ENCODE measurements at places on chromosomes 6 and 20.
A peak's percentile ranks its signal among the peaks of the same experiment; 100 is the strongest.

GRCh38 chr6:135144673-135145062 lies 36.4 kb upstream of the MYB start:
- no peak for DNase-seq

GRCh38 chr6:21769405-21769861 lies 175.9 kb downstream of the SOX4 start:
- DNase-seq: no peak

DNA sequence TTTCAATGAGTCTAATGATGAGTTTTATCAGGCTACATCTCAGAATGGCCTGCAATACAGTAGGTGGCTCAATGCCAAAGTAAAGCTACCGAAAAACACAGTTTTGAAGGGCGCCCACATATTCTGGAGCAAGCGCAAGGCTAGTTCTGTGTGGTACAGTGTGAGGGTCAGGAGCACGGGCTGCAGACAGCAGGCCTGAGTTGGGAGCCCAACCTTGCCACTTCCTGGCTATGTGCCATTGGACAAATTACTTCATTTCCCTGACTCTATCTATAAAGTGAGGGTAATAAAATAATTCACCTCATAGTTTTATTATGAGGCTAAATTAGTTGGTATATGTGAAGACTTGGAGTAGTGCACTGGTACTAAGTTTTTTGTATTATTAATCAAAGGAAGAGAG lies 150.7 kb downstream of the OPN5 start:
- DNase-seq: no peak

DNA sequence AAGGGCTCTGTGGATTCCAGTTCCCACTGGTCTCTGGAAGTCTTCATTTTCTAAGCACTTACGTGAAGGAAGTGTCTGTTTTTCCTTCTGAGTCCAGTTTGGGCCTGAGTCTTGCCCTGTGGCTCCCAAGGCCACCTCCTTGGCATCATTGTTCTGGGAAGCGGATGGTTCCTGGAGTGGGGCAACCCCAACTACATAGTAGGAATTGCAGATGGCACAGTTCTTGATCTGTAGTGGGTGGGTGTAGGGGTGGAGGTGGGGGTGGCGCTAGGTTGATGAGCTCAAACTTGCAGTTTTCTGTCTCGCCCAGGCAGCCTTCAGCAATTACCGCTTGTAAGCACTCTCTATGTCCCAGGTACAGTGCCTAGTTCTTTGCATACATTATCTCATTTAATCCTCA lies 7.2 kb upstream of the FERMT1 start:
- no peak for DNase-seq

DNA sequence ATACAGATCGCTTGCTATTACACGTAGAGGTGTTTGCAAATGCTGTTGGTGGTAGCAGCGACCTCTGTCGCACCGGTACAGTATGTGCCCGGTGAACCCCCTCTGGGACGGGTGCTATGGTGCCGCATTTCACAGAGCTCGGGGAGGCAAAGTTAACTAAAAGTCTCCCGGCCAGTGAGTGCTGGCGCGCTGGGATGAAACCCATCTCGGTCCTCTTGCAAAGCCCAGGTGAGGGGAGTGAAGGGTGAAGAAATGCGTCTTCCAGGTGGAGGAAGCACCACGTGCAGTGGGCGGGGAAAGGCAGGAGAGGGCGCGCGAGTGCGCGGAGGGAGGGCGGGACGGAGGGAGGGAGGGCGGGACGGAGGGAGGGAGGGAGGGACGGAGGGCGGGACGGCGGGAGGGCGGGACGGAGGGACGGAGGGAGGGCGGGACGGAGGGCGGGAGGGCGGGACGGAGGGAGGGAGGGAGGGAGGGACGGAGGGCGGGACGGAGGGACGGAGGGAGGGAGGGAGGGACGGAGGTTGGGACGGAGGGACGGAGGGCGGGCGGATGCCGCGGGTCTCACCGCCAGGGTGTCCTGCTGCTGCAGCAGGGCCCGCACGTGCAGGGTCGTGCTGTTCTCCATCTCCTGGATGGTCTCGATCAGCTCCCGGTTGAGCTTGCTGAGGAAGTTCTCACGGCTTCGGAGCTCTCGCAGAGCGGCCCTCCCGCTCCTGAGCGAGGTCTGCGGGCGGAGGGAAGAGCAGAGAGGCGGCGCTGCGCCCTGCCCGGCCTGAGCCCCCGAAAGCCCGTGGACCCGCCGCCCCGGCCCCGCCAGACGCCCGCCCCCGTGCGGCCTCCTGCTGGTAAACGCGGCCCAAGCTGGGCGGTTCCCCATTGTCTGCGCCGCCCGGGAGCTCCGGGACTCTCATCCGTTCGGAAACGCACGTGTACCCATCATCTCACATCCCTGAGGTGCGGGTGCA lies 11.7 kb downstream of the C20orf96 start:
- DNase-seq: no peak

DNA sequence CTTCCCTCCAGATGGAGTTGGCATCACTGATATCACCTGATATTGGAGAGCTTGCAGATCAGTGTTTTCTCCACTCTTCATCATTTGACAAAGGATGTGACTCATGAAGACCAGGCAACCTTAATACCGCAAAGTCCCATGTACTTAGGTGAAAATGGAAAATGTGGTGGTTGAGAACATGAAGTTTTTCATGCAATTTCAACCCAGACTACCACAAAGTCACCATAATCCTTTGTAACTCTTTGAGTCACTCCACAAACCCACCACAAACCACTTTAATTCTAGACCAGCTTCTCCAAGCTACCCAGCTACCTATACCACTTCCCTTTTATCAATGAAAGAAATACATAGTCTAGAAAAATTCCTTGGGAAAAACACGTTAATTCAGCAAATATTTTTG lies 7.1 kb downstream of the NHLRC1 start:
- DNase-seq: no peak

GRCh38 chr20:3101737-3102574 lies 17.4 kb upstream of the AVP start:
- no peak for DNase-seq

DNA sequence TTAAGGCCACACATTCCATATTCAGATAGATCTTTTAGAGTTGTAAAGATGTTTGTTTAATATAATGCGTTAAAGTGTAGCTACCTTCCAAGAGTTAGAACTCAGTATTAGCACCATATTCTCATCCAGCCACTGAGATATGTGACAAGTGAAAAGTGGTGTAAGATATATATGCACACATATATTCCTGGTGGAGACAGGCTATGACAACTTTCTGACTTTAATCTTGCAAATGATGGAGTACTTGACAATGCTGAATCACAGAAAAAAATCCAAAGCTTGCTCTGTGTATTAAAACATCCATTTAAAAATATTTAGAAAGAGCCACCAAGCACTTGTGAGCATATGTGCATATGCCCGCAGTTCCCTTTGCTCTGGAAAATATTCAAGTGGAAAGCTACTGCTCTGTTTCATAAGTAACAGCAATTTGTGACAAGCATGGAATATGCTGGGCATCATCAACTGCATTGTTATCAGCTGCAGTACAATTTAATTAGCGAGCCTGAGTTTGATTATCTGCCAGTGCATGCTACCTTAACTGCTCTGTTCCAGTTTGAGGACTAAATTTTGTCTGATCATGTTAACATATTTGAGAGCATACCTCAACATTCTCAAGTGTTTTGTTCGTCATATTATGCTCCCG lies 64.8 kb downstream of the VIP start:
- DNase-seq: no peak

- peak; percentile 93 for DNase-seq
Observed at GRCh38 chr6:31620586-31621319, at the start of gene PRRC2A. Gene PRRC2A (plus strand): TSS chr6:31620715. CDS start chr6:31622790, 2,075 bp downstream.

DNA sequence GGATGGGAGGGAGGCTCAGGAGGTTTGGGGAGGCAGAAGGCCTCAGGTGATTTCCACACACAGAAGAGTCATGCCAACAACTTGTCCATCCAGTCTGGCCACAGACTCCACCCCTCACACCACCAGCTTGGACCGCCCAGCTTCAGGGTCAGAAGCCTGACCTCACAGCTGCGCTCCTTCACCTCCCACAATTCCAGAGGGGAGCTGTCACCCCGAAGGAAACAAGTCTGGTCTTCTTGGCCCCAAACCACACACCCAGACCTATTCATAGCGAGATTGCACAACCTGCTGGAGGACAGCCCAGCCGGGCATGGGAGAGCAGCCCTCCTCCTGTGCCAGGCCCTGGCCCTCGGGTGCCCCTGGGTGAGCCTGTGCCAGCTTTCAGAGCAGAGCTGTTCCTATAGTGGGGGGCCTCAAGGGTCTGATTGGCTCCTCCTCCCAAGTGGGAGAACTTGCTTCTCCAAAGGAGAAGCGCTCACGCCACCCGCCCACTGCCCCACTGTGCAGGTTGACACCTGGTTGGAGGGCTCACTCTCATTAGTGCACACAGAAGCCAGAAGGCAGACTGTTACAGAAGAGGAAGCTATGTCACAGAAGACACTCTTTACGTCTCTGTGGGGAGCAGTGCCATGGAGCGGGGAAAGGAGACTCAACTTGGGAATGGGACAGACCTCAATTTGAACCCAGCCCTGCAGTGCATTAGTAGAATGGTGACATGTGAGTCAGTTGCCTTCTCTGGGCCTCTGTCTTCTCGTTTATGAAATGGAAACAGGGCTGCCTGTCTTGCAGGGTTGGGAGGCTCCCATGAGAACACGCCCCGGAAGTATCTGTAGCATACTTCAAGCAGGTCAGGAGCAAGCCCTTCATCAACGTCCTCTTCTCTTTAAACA lies 128.8 kb downstream of the FOXO3 start:
- no peak for DNase-seq

GRCh38 chr20:55057779-55058415 lies 582.5 kb downstream of the DOK5 start:
- DNase-seq: peak; percentile 6

GRCh38 chr6:13248053-13248452 lies 80.3 kb downstream of the TBC1D7 start:
- DNase-seq: no peak

GRCh38 chr20:59040667-59041066 lies 1.9 kb downstream of the PRELID3B start:
- no peak for DNase-seq

- no peak for DNase-seq
Observed at GRCh38 chr6:146277142-146277541, 248.3 kb downstream of the GRM1 start.

DNA sequence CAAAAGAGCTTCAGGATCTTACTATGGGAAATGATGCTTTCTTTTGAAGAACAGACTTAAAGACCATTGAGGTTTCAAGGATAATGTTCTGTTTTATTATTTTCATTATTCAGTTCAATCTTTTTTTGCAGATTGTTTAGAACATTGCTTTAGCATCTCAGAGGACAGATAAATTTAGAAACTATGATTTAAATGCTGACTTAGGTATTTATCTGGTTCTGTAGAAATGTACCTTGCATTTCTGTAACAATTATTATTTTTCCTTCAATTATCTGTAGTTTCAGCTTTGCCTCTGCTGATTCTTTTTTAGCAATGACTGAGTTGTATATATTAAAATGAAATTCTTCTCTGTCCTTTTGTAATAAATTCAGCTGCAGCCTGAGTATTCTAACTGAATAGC lies 205.4 kb upstream of the PCSK2 start:
- DNase-seq: no peak

DNA sequence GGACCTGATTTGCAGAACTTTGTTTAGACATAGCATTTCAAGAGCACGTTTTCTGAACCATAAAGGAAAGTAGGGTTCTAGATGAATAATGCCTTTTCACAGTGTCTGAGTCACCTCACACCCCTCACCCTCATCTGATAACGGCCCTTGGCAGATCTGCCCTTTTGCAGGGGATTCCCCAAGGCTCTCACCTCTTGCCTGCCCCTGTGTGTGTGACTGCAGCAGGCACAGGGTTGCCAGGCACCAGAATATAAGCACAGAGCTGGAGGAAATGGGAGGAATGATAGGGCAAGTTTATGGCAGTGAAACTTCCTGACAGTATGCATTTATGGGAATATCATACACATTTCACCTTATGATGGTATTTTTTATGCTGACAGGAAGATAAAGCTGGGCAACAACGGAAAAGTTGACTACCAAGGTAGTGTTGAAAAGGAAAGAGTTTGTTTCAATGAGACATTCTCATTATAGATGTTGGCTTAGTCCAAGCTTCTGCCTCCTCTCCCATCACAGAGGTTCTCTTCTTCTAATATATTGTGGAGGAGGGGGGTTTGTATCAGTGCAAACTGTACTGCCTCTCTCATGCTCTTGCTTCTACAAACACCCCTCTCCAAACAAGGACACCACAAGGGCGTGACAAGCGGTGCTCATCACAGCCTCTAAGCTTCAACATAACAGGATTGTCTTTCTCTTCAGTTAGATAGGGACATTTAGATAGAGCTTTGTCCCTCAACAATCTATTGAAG lies 101.5 kb upstream of the BACH2 start:
- peak; percentile 27 for DNase-seq

DNA sequence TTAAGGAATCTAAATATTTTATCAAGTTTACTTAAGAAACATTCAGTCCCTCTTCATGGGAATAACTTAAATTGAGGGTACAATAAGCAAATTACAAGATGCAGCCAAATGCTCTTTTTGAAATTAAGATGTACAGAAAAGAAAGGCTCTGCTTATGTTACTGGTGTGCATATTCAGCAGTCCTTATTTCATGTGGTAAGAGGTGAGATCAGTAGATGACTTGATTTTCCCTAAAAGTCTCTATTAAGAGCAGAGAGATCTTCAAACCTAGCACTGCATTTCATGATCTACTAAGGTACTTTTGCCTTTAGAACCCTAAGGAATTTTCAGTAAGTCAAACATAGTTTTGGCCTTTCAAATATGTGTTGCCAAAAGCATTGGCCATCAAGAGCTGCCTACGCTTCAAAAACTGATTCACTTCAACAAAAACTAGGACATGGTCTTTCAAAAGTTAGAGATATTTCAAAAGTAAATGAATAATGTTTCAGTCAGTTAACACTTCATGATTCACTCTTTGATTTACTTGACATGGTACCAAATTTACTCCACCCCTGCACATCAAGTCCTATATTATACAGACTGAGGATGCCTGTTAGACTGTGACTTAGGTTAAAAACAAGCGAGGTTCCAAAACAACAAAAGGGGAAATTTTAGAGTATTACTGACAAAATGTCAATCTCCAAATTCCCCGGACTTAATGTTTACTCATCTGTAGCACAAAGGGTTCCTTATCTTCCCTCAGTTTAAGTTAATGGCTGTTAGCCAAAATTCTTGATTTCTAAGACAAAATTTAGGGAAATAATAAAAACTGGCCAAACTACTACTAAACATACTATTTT lies 19.2 kb downstream of the C6orf62 start:
- no peak for DNase-seq

- DNase-seq: no peak
Observed at GRCh38 chr20:7770578-7770977, 169.7 kb downstream of the HAO1 start.

DNA sequence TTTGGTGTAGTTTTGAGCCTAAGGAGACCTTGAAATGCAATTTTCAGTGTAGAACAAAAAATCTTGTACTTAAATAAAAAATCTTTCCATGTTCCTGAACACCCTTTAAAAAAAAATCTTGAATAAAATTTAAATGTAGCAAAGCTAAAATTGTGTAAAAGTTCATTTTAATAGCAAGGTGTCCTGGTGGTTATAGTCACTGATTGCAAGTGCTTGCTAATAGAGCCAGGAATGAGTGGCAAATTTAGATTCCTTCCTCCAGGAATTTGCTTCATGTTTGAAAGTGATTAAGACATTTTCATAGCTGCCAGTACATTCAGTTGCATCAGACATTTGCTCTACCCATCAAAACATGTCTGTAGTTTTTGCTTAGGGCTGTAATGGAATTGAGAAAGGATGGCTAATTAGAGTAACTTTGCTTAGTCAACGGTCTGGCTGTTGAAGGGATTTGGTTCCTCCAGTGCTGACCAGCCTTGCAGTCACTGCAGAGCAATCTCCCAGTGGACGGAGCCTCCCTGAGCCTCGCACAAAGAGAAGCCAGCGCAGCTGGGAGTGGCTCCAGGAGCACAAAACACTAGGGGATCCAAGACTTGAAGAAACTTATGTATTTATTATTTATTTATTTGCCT lies 36.5 kb downstream of the AKAP12 start:
- no peak for DNase-seq

Data from erythroblast (primary cell).